ENCODE measurements at places on chromosomes 7 and 10.

- no peak for DNase-seq
Measured at GRCh38 chr7:120843109-120843508, 14.8 kb downstream of the TSPAN12 start.

GRCh38 chr7:23003505-23004246 is 10.3 kb downstream of the HYCC1 start:
- no peak for DNase-seq

DNA sequence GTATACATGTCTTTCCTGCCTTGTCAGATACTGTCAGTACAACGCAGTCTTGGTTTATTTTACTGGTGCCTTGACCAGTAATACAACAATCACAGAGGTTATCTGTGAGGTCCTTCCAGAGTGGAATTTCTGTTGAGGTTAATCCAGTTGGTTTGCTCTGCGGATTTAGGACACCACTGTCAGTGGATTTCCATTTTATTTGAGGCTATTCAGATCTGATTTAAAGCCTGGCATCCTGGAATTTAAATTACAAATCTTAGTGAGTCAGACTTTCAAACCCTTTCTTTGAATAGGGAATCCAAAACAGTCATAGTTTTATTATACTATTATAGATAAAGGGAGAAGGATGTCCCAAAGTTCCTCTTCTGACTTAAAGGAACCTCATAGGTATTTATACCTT is 40.5 kb downstream of the ANLN start:
- no peak for DNase-seq

- no peak for DNase-seq
Measured at GRCh38 chr7:150586785-150587152, 19.6 kb downstream of the GIMAP4 start.

DNA sequence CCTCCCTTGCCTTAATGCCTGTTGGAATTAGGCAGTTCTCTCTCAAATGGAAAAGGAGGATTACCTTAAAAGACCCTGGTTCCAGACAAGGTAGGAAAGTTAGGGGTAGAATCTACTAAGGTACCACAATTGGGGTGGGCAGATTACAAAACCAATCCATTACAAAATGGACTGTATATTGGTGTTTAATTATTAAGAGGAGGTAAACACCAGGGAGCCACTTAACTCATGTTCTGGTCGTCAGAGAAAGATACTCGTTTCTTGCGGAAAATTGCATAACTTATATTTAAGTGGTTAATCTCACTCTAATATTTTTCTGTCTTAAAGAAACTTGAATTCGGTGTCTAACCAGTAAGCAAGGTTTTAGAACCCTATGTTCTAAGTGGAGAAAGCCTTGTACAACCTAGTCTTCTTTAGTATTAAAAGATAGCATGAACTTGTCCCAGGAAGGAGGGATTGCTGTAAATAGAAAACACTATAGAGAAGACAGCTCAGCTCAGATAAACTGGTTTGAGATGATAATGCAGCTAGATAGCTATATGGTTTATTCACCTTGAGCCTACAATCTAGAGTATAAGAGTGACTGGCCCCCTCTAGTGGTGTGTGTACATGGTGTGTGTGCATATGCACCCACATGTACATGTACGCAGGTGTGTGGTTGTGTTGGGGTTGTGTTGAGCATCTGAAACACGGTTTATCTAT is 58.0 kb upstream of the STRIP2 start:
- DNase-seq = peak; percentile 21

- DNase-seq = no peak
Measured at GRCh38 chr10:127102176-127102575, 94.2 kb downstream of the INSYN2A start.

DNA sequence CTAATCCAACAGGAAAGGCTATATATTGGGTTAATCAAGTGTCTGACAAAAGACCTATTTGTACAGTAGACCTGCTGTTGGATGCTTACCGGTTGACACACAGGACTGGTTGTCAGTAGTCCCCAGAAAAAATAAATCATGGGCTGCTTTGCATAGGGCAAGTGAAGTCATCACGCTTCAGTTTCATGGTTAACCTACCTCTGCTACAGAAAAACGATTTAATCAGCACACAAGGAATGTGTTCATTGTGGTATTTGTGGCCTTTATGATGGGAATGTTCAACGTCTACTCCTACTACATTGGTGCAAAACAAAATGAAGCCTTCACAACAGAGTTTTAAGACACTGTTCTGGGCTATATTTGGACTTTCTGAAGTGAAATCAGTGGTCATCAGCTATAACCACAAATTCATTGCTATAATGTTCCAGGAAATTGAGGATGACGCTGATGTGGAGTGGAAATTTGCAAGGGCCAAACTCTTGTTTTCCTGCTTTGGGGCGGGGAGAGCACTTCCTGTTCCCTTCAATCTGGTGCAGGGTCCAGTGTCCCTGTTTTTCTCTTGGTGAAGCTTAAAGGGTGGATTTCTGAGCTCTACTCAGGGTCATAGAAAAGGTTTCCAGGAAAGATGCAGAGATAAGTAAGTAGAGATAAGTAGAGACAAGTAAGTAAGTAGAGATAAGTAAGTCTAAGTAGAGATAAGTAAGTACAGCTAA is 39.3 kb upstream of the GGCT start:
- no peak for DNase-seq

DNA sequence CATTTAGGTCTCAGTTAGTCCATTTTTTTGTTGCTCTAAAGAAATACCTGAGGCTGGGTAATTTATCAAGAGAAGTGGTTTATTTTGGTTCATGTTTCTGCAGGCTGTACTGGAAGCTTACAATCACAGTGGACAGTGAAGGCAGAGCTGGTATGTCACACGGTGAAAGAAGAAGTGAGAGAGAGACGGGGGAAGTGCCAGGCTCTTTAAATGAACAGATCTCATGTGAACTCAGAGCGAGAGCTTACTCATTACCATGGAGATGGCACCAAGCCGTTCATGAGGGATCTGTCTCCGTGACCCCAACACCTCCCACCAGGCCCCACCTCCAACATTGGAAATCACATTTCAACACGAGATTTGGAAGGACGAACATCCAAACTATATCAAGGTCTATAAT is 18.9 kb upstream of the PNLIPRP3 start:
- DNase-seq = no peak

DNA sequence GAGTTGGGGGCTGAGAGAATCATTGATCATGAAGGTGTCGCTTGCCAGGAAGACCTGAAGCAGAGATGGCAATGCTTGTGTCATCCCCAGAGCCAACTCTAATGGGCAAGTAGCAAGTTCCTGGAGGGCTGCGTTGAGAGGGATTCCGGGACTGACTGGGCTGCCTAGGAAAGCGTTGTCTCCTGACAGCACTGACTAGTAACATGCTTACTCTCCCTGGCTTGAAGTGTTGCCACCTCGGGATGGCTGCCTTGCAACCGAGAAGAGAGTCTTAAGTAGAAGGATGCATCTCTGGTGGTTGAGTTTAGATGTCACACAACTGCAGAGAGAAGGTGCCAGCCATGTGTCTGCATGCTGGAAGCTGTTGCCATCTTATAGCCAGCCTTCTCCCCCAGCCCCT is 453.4 kb downstream of the PLXNA4 start:
- DNase-seq = no peak

GRCh38 chr10:78914502-78915189 is 154.1 kb upstream of the ZMIZ1 start:
- DNase-seq = no peak

DNA sequence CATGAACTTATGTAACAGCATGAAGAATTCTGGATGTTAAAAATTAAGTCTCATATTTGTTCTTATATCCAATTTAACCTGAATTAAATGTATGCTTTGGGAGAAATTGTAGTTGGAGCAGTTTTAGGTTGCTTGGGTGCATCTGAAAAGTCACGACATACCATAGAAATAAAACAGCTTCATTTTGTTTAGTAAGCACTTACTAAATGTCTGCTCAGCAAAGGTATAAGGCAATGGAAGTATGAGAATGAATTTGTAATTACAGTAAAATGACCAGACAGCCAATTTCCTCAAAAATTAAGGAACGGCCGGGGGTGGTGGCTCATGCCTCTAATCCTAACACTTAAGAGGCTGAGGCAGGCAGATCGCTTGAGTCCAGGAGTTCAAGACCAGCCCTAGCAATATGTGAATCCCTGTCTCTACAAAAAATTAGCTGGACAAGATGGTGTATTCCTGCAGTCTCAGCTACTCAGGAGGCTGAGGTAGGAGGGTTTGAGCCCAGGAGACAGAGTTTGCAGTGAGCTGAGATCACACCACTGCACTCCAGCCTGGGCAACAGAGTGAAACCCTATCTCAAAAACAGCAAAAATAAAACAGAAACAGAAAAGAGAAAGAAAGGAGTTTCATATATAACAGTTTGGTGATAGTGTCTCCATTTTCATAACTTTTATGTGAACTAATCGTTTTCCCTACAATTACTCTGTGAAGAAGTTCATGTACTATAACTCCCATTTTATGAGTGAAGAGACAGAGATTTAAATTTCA is 47.2 kb upstream of the KLF6 start:
- DNase-seq = no peak

DNA sequence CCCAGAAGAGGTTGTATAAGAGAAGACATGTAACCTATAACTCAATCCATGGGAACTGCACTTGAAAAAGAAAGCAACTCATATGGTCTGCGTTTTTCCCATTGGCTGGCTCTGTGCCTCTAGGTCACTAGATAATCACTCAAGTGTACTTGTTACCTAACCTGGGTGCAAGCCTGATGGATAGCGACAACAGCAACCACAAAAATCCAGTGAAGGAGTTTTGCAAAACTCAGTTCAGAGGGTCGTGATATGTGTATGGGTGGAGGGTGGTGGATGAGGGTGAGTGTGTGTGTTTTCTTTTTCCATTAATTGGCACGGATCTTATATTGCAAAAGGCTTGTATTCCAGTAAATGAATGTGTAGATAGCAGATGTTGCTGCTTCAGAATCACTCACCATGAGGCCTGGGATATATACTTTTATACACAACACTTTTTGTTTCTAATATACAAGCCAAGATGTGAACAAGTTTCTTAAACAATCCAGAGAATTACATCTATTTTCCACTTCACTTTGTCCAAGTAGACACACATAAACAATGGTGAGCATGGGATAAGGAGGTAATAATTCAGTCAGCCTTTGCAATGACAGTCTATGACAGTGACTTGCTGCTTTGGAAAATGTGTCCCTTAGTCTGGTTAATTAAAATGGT is 286.9 kb upstream of the DKK1 start:
- no peak for DNase-seq

DNA sequence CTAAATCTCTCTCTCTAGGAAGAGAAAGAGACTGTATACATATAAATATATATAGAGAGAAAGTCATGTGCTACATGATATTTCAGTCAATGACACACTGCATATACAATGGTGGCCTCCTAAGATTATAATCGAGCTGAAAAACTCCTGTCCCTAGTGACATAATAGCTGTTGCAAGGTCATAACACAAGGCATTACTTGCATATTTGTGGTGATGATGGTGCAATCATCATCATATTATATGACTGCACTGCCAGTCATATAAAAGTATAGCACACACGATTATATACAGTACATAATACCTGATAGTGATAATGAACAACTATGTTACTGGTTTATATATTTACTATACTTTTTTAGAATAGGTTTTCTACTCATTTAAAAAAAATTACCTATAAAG is 316.7 kb downstream of the FGFR2 start:
- no peak for DNase-seq

- DNase-seq = no peak
Measured at GRCh38 chr7:39199951-39200350, 222.2 kb downstream of the POU6F2 start.

DNA sequence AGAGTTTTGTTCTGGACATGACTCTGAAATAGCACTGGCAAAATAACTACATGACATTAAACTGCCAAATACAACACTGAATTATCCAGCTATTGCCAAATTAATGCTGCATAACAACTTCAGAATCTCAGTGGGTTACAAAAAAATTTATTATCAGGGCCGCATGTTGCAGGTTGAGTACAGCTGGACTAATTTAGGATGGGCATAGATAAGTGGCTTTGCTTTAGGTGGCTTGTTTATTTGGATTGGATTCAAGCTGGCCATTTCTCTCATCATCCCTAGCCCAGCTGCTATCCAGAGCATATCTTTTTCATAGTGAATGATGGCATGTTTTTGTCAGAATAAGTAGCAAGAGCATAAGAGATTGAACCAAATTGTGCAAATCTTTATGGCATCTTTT is 1277.1 kb downstream of the REEP3 start:
- no peak for DNase-seq

DNA sequence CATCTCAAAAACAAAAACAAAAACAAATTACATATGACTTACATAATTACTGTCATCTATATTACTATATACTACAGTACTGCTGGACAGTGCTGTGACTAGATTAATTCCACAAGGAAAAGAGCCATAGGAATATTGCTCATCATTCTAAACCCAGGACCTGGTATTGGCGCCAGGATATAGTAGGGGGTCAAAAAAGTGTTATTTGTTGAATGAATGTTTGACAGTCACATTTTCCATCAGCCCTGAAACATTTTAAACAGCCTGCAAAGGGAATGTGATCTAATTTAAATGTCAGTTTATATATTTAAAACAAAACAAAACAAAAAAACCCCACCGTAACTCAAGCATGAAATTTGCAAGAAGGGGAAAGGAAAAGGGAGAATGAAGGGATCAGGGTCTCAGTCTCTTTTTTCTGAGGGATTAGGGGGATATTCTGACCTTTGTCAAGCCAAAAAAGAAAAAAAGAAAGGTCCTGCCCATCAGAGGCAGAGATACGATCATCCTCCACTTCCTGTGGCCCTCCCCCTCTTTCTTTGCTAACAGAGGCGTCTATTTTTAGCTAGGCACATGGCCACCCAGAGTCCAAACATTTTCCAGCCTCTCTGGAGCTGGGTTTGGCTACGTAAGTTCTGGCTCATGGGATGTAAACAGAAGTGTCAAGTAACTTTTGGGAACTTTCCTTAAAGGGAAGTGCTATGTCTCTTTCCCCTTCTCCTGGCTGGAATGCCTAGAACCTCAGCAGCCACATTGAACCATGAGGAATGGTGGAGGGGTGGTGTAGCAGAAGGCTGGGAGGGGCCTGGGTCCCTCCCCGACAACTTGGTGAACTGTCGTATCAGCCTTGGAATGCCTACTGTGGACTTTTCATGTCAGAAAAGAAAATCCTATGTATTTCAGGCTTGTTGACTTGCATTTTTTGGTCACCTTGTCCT is 44.6 kb upstream of the DLG5 start:
- DNase-seq = no peak

DNA sequence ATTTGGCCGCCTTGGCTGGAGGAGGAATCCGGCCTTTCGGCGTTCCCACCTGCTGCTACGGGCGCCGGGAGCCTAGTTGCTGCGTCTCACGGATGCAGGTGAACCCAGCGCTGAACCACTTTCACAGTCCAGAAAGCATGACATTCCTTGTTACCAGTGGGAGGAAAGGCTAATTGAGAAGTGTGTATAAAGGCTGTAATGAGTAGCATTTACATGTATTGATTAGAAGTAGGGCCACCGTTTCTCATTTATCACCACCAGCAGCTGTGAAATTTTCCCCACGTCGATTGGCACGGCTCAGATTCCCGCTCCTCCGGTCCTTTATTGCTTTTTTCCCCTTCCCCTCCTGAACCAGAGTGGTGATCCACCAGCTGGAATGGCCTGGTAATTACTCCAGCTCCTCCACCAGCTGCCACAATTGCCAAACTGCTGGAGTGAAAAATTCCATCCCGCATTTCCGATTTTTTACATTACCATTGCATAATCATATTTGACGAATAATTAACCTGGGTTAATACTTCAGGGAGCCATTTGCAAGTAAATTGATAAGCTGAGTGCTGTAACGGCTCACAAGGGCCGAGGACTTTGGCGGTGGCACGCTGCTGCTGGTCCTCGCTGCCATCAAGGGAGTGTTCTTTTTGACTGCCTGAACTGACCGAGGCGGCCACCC is 153.3 kb downstream of the POU6F2 start:
- DNase-seq = no peak

Data from central memory CD4-positive, alpha-beta T cell (primary cell).